ENCODE measurements at places on chromosomes 12 and 14. TPM values are rescaled to one million over a fixed set of nuclear protein-coding genes. Genes with fewer than 3 reads are reported as not detected.

The IFNG-AS1 gene
- not detected for total RNA-seq

DNA sequence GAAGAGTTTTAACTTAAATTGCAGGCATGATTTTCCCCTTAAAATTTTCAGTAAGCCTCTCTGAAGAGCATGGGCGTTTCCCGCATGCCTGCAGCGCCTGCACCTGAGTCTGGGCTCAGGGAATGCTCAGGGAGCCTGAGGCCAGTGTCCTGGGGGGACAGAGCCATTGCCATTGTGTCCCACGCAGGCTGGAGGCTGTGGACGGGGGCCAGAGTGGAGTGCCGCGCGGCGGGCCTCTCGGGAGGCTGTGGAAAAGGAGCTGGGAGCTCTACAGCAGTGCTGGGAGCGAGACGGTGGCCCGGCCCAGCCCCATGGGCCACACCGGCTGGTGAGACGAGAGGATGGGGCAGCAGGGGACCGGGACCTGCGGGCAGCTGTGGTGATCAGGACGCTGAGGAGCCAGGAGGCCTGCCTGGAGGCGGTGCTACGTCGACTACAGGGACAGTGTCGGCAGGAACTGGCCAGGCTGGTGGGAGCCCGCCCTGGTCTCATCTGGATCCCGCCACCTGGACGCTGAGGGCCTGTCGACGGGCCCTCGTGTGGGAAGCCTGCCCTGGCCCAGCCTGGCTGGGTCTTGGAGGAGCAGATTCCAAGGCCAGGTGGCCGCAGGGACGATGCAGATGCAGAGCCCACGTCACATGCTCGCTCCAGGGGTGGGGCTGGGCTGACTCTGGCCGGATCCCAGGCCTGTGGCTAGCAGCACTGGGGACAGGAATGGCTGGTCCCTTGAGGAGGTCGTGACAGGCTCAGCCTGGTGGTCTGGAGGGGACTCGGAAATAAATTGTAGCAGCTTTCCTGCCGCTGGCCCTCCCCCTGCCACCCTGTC, 7.6 kb downstream of the TEDC1 start:
- DNase-seq = no peak

- DNase-seq = no peak
Observed at GRCh38 chr14:60151715-60152114, 13.5 kb downstream of the DHRS7 start.

DNA sequence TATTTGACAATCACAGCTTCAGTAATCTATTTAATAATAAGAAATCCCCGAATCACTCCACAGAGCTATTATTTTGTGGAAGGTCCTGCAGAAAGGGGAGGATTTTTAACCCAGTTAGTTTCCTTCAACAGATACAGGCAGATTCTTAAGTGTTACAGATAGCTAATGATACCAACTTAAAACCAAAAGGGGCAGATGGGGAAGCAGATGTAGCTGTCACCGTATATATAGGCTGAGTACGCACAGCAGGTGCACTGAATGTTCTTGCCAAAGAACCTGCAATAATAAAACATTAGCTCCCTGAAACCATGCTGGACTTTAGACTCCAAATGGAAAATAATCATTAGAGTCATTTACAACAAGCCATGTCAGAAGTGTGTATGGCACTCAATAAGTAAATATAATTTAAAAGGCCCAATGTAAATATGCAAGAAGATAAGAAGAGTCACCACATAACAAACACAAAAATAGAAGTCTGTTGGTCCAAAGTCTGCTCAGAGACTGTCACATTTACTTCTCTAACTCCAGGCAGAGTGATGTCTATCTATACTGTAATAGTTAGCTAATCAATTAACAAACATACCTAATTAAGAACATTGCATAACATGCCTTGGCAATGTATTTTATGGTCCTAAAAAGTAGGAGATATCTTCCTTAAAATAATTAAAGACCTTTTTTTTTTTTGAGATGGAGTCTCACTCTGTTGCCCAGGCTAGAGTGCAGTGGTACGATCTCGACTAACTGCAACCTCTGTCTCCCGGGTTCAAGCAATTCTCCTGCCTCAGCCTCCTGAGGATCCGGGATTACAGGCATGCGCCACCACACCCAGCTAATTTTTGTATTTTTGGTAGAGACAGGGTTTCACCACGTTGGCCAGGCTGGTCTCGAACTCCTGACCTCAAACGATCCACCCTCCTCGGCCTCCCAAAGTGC, 78.8 kb downstream of the SEC23A start:
- no peak for DNase-seq

The ANG gene
- 4.5 TPM for total RNA-seq

DNA sequence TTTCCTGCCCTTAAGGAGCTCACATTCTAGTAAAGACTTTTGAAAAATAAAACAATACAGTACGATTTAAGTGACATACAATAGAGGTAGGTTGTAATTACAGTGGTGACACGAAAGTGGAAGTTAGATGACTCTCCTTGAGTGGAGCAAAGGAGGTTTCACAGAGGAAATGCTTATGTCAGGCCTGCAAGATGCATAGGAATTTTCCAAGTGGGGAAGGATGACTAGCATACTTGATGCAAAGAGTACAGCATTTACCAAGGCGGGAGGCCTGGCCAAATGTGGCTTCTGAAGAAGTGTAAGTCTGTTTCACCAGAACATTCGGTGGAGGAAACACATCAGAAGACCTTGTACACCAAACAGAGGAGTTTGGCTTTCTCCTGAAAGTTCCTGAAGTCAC, 55.2 kb downstream of the ERO1A start:
- DNase-seq = no peak

The CERS5 gene
- total RNA-seq = 40.3 TPM

- no peak for DNase-seq
Observed at GRCh38 chr14:73778736-73779135, 64.6 kb upstream of the PNMA1 start.

- DNase-seq = no peak
Observed at GRCh38 chr12:76014007-76014406, 17.6 kb downstream of the PHLDA1 start.

The DPF3 gene
- 6.2 TPM for total RNA-seq

The LALBA gene
- not detected for total RNA-seq

- no peak for DNase-seq
Observed at GRCh38 chr12:103657331-103657730, 70.3 kb downstream of the STAB2 start.

DNA sequence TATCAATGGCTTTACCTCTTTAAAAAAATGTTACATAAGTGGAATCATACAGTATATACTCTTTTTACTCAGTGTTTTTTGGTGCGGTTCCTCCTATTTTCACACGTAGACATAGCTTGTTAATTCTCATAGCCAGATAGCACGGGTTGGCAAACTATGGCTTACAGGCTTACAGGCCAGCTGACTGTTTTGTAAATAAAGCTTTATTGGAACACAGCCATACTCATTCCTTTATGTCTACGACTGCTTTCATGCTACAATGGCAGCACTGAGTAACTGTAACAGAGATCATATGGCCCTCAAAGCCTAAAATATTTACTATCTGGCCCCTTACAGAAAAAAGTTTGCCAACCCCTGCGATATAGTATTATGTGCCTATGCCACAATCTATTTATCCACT, 5.8 kb upstream of the DAAM1 start:
- no peak for DNase-seq

- no peak for DNase-seq
Observed at GRCh38 chr14:96202441-96203094, 2.1 kb upstream of the BDKRB2 start.

DNA sequence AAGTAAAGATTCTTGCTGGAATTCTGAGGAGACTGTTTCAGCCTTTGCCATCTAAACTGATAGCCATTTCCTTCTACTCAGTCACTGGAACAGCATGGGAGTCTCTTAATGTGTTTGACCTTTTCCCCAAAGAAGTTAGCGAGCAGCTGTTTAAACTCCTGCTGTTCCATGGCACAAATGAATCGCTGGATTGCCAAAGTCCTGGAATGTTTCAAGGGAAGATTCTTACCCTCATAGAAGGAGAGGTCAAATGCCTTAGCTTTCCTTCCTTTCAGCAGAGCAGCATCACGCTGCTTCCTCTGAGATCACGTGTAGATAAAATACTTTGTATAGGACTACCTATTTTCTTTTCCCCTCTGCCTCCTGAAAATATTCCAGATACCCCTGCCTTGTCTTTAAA, 10.5 kb upstream of the NR2C1 start:
- peak; percentile 45 for DNase-seq

GRCh38 chr12:132606927-132607326, 3.5 kb downstream of the LRCOL1 start:
- no peak for DNase-seq

- no peak for DNase-seq
Observed at GRCh38 chr12:3233797-3234196, 156.6 kb downstream of the TSPAN9 start.

The ALDH1L2 gene
- total RNA-seq = 1.6 TPM
